ENCODE measurements at places on chromosomes 2 and 18.
A peak's percentile ranks its signal among the peaks of the same experiment; 100 is the strongest.

DNA sequence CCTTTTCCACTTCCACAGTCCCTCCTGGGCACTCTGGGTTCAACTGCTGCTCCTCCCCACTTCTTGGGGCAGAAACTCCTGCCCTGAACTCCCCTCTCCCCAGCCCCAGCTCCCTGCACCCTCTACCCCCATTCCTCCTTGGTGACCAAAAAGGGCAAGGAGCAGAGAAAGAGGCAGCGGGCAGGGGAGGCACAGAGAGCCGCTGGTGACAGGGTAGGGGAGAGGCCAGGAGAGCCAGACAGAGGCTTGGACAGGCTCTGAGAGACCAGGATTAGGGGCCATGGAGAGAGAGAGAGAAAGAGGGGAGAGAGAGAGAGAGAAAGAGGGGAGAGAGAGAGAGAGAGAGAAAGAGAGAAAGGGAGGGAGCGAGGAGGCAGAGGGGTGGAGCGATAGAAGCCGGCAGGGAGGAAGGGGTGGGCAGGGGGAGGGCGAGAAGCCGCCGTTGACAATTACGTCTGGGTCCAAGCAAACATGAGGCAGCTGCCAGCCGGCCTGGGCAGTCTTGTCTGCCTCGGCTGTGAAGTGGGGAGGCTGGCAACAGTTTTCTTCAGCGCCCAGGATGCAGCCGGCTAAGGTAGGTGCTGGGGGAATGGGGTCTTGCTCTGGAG is at the start of gene KCNIP3:
Gene KCNIP3, plus strand, starts transcription at position 468 of the 608 bp plus-strand sequence. Its CDS starts 92 bp downstream, at position 560.
- no peak for DNase-seq

- DNase-seq = no peak
These were observed 11.0 kb upstream of the SIX3 start for GRCh38 chr2:44930274-44931197.

GRCh38 chr2:40435426-40436092 is 16.3 kb downstream of the SLC8A1 start:
- no peak for DNase-seq

GRCh38 chr2:240447934-240448333 is 12.5 kb downstream of the GPC1 start:
- DNase-seq = no peak

DNA sequence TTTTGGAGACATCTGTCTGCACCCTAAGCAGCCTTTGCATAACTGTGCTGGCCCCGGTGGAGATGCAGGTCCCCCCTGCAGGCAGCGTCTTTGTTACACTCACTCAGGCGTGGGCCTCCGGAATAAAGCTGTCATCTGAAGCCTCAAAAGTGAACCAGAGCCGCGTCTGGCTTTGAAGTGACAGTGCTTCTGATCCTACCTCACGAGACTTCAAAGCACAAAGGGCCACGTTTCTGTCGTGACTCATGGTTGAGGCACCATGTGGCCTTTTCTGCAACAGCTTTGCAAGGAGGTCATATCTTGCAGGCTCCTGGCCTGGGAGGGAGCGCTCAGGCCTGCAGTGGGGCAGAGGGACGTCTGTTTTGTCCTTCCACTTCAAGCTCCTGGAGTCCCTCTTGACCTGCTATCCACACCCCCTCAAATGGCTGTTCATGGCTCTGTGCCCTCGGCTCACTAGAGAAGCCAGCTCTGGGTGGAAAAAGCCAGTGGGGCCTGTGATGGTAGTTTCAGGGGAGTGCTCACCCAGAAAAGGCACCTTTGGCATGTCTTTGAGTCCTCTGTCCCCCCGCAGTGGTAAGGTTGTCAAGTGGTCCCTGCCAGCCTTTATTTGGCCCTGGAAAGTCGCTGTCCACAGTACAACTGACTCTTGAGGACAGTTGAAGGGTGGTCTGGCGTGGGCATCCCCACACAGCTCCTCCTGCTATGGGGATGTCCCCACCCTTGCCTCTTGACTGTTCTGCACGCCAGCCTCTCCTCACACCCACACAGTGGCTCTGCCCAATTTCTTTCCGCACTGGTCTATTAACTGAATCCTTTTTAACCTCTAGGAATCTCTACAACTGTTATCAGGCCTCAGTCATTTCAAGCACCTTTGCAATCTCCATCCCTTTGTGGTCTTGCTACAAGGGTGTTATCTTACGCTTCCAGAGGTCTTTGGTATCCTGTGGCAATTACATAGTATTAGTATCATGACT is 19.3 kb downstream of the GPR55 start:
- no peak for DNase-seq

GRCh38 chr2:164141271-164141670 is 405.5 kb upstream of the FIGN start:
- DNase-seq = no peak

DNA sequence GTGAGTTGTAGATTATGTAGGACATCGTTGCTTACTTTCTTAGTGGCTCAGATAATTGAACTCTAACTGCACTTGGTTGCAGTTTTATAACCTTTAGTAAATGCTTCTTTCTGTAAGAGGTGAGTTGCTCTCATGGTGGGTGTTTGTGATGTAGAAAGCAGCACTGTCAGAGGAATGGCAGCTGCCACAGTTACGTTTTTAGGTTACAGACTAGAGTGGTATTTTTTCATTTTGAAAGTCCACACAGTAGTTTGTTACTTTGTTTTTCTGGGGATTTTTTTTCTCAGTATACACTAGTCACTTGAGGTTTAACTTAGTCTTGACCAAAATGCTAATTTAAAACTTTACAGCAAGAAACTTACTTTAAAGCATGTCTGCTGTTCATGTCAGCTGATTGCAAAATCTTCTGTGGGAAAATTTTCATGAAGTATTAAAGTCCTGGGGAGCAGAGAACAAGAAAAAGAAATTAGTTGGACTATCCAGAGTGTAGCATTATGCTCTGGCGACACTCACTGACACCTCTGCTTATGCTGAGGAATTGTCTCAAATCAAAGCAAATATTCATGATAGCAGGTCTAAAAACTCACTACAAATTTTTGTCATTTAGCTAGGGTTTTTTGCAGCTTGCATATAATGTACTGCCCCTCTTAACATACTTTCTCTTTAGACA is 14.8 kb downstream of the AFTPH start:
- no peak for DNase-seq

- no peak for DNase-seq
These were observed 18.4 kb downstream of the FN1 start for GRCh38 chr2:215417400-215417951.

- no peak for DNase-seq
These were observed 27.3 kb downstream of the LPIN2 start for GRCh38 chr18:2985628-2986027.

- no peak for DNase-seq
These were observed 13.5 kb upstream of the DSG2 start for GRCh38 chr18:31484461-31484860.

GRCh38 chr2:46841621-46842020 is 74.0 kb downstream of the MCFD2 start:
- DNase-seq = no peak

- DNase-seq = no peak
These were observed 10.3 kb downstream of the ATP8B1 start for GRCh38 chr18:57792631-57793301.

GRCh38 chr2:12965540-12966269 is 249.0 kb downstream of the TRIB2 start:
- DNase-seq = peak; percentile 25

DNA sequence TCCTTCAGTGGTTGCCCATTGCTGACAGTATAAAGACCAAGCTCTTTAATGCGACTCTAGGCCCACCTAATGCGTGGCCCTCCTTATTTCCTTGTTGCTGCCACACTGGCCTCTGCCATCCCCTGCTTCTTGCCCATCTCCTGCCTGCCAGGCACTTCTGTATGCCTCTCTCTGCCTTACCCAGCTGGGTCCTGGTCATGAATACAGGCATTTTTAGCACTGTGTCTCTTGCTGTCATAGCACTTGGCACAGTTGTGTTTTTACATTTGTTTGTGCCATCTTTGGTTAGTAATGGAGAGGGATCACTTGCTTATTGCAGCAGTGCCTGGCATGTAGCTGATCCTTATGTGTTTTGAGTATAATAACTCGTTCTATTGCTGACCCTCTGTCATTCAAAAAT is 38.7 kb downstream of the MAP4K4 start:
- DNase-seq = no peak

- no peak for DNase-seq
These were observed 38.7 kb downstream of the TCF7L1 start for GRCh38 chr2:85171916-85172315.

DNA sequence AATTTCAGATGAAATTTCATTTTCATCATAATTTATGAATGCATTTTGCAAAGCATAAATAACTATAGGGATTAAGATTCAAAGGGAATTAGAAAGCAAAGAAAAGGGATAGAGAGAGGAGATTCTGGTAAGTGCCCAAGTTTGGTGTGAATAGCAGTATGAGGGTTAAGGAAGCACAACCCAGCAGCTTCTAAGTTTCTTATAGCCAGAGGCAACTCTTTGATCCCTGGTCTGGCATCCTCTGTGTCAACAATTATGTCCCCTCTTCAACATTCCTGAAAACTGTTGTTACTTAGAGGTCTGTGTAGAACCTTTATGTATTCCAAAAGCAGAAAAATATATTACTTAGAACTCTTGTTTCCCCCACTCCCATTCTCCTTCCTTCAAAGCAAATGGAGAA is 171.6 kb upstream of the SATB2 start:
- DNase-seq = no peak
